ENCODE measurements at places on chromosomes 2 and 18. TPM values are rescaled to one million over a fixed set of nuclear protein-coding genes. Genes with fewer than 3 reads are reported as not detected.

DNA sequence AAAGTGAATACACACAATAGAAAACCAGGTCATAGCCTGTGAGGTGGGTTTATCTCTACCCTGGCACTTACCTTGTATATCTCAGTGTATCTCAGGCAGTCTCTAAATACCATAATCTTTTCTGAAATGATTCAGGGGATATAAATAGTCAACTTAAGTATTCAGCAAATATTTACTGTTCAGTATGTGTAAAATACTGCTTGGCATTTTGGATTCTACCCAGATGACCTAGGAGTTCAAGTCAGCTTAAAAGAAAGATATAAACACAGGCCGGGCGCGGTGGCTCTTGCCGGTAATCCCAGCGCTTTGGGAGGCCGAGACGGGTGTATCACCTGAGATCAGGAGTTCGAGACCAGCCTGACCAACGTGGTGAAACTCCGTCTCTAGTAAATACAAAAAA is 23.8 kb downstream of the GRHL1 start:
- peak; percentile 47 for DNase-seq

- no peak for DNase-seq
These were observed 215.4 kb downstream of the ZNF521 start for GRCh38 chr18:25136416-25137196.

DNA sequence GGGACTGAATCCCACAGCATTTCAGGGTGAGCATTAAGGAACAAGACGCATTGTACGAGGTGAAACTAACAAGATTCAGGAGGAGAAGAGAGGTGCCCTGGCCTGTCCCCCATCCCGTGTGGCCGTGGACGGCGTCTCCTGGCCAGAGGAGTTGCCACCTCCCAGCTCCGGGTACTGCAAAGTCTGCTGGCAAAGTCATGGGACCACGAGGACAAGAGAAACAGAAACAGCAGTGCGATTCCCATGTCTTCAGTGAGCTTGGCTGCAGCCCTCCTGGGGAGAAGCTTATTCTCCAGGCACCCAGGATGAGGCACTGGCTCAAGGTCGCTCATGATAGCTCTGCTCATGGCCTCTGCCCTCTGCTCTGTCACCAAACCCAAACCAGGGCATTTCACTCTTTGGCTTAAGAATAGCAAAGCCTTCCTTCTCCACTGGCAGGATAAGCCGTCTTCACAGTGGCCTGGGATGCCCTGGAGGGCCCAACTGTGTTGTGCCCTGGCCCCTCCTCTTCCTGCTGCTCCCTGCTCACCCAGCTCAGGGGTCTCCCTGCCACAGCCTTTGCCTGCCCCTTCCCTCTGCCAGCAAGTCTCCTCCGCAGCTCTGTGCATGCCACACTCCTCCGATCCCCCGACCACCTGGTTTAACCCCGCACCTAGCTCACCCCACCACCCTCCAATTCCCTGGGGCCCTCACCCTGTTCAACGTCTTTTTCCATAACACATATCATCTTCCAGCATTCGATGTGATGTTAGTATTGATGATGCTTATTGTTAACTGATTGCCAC is 144.8 kb downstream of the PXDN start:
- DNase-seq: no peak

GRCh38 chr2:100893392-100894104 is 73.6 kb downstream of the NPAS2 start:
- DNase-seq: no peak

GRCh38 chr2:118146315-118147283 is 58.3 kb downstream of the INSIG2 start:
- DNase-seq: no peak

The MATN3 gene
- total RNA-seq: 1.0 TPM

DNA sequence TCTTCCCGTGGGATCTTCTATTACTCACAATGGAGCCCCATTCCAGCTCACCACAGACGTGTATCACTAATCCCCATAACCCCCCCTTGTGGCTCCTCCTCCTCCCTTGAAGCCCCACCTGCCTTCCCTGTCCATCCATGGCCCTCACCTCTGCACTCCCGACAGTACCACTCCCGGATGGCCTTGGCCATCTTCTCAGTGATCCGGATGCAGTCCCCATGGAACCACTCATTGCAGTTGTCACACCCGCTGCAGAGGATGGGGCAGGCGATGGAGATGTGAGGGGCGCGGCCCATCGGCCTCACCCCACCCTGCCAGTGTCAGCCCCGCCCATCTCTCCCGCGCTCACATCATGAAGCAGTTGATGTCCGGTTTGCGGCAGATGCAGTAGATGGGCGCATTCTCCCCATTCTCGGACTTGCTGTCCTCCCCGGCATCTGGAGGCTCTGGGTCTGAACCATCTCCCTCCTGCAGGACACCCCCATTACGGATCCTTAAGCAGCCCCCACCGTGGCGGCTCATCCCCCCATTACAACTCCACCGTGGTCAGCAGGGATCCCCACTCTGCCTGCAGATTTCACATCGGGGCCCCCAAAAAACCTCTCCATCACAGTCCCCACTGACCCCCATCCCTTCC is 983 bp downstream of the CXXC1 start:
- DNase-seq: peak; percentile 51

The PLCD4 gene
- 1.2 TPM for total RNA-seq

DNA sequence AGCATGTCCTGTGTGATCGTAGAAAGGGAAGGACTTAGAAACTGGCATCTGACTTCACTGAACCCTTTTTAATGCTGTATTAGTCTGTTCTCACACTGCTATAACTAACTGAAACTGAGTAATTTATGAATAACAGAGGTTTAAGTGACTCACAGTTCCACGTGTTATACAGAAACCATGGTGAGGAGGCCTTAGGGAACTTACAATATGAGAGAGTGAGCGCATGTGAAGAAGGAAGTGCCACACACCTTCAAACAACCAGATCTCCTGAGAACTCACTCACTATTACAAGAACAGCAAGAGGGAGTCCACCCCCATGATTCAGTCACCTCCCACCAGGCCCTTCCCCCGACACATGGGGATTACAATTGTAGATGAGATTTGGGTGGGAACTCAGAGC is 811.3 kb downstream of the CPS1 start:
- peak; percentile 98 for DNase-seq

GRCh38 chr2:166230724-166231070 is 102.9 kb upstream of the SCN1A start:
- no peak for DNase-seq

DNA sequence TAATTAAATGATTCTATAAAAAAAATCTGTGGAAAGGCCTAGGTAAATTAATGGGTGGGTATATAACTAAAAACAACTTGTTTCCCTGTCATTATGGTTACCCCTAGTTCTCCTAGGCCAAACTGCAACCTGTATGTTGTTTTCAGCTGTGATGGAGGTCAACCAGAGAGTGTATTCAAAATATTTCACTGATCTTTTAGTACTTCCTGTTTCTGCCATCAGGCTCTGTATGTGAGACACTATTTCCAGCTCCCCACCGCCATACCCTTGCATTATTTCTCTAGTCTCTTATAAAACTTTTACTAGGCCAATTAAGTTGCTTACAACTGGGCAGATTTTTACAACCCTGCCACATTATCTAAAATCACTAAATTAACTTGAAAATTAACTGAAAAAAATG is 21.0 kb upstream of the CDKL4 start:
- no peak for DNase-seq

DNA sequence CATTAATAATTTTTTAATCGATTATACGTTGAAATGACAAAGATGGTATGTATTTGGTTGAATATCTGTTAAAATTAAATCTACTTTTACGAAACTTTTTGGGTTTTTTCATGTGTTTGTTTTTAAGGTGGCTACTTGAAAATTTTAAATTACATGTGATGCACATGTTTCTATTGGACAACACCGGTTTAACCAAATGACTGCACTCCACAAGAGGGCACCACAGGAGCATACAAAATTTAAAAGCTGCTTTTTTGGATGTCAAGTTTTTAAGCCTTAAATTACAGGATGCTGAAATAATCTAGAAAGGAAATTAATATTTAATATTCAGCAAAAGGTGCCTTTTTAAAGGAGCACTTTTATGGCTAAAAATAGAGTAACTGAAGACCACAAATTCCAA is 98.7 kb downstream of the ACVR1 start:
- DNase-seq: peak; percentile 49

- DNase-seq: peak; percentile 46
These were observed 179.5 kb downstream of the PPP1R1C start for GRCh38 chr2:182165202-182165601.

- DNase-seq: no peak
These were observed 224.5 kb downstream of the UXS1 start for GRCh38 chr2:105969552-105969951.

DNA sequence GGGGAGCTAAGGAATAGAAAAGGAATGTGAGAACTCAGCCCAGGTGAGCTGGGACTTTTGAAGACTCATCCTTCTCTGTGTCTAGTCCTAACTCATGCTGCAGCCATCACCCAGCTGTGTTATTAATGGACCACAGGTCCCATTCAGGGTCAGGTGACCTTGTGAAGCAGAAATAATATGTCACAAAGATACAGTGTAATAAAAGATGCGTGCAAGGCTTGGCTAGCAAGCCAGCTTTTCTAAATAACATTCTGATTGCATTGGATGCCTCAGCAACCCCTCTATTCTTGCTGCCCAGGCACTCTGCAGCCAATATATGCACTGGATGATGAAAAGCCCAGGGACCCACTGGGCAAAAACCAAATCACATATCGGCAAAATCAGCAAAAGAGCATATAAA is 393.1 kb upstream of the PIK3C3 start:
- no peak for DNase-seq

The SLC19A3 gene
- not detected for total RNA-seq

The CCBE1 gene
- 1.6 TPM for total RNA-seq

The ASIC4 gene
- 0.53 TPM for total RNA-seq

The SLC9A2 gene
- under 0.01 TPM for total RNA-seq

- no peak for DNase-seq
These were observed 494.2 kb upstream of the SPHKAP start for GRCh38 chr2:228675646-228676045.

GRCh38 chr2:46241344-46241743 is 55.9 kb upstream of the EPAS1 start:
- peak; percentile 86 for DNase-seq

DNA sequence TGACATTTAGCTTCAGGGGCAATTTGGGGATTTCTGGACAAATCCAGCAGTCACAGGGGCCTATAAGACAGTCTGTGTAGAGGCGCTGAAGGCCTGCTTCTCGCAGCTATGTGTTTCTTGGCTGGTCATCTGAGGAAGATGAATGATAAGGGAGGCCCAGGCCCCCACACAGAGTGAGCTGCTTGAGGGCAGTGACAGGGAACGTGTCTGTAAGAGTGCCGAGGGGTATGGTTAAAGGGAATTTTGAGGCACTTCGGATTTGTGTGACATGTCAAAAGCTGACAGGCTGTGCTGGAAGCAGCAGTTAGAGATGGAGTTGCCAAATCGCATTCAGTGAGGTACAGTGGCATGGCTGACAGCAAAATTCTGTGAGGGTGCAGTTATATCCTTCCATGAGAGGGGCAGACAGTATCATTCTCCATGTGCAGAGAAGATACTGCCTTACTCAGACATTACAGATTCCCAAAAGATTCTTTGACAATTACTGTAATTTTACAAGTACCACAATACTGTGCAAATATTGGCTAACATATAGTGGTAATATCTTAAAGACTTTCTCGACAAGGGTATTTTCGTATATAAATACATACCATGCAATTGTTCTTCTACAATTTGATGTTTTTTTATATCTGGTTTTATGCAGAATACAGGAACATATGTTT is 74.0 kb downstream of the CERS6 start:
- no peak for DNase-seq

The TTC39C gene
- total RNA-seq: 16.0 TPM

DNA sequence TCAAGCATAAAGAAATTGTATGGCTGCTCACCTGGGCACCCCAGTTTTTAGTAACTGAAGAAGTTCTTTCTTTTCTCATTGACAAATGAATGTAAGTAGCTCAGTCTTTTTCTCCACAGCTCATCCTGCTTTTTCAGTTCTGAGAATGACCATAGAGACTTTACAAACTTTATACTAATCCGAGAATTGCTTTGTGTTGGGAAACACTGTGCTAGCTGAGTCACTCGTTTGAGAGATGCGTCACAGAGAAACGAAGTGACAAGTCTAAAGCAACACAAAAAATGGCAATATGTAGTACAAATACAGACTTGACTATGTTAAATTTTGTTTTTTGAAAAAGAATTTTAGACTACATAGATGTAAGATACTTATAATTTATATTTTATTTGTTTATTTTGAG is 9.0 kb downstream of the LRRTM4 start:
- no peak for DNase-seq

DNA sequence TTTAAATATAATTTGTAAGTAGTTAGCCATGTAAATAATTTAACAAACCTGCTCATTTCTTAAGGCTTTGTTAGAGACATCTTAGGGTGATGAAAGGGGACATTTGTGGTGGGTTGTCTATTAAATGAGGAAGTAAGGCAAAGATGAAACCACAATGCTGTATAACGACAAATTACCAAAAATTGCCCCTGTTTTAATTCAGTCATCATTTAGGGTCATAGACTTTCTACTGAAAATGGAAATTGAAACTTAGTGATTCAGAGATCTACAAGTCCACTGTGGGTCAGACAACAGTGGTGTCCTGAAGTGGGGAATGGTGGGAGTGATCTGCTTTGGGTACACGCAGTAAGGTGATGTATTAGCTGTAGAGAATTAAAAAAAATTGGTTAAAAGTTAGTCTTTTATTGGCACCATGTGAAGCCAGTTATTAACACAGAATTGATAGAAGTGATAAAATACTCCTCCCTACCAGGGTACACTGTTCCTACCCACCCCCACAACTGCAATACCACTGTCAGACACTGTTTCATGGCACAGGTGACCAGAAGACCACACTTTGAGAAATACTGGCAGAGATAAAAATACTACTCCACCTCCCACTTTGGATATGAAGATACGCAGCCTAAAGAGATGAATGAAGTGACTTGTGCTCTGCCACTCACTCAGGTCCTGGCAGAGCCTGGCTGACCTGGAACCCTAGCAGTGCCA is 13.4 kb downstream of the CERS6 start:
- DNase-seq: no peak

The HOXD13 gene
- not detected for total RNA-seq

The DSEL gene
- 3.3 TPM for total RNA-seq

DNA sequence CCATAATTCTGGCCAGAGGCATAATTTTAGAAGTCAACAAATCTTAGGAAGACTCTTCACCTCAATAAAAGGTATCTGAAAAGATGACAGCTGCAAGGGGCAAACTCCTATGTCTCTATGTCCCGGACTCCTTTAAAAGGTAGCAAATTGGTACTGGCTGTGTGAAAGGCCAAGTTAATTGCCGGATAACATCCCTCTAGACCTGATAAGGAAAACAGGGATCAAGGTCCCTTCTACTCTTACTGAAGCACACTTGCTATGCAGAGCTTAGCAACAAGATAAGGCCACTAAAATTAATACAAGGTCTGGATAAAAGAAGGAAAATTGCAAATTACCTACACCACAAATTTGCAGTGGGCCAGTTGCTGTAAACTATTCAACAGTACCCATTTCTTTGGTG is 141.0 kb upstream of the EPC2 start:
- no peak for DNase-seq

GRCh38 chr2:217942731-217943335 is 60.0 kb downstream of the TNS1 start:
- no peak for DNase-seq

Measured in bronchial epithelial cell (primary cell).